CD4-positive, alpha-beta T cell treated with Interferon gamma for 1 hour (primary cell): ENCODE measurements at places on chromosomes 7 and 10.

- DNase-seq: no peak
Observed at GRCh38 chr10:61994405-61995219, 93.1 kb downstream of the ARID5B start.

GRCh38 chr7:96527133-96527827 is 182.4 kb downstream of the SEM1 start:
- no peak for DNase-seq

DNA sequence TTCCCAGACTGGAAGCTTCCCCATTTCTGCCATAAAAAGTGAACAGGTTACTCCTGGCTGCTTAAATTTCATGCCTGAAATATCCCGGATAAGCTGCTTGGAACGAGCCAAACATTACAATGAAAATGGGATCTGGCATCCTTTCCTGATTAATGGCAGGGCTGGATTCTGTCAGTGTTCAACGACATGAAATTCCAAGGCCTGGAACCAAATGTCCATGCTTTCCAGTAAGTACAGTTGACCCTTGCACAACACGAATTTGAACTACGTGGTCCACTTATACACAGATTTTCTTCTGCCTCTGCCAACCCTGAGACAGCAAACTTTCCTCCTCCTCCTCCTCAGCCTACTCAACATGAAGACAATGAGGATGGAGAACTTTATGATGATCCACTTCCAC is 65.4 kb downstream of the SGMS1 start:
- DNase-seq: no peak

- no peak for DNase-seq
Observed at GRCh38 chr7:33823913-33824312, 81.4 kb upstream of the BMPER start.

DNA sequence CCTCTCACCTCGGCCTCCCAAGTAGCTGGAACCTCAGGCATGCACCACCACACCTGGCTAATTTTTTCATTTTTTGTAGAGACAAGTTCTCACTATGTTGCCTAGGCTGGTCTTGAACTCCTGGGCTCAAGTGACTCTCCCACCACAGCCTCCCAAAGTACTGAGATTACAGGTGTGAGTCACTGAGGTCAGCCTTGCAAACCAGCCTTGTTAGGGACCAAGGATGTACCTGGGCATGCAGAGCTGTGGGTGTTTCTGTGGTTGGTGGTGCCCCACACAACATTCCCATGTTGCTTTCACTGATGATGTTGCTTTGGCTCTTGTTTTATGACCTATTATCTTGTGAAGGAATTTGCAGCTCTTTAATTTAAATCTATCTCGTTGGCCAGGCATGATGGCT is 54.8 kb downstream of the OTUD1 start:
- DNase-seq: no peak

DNA sequence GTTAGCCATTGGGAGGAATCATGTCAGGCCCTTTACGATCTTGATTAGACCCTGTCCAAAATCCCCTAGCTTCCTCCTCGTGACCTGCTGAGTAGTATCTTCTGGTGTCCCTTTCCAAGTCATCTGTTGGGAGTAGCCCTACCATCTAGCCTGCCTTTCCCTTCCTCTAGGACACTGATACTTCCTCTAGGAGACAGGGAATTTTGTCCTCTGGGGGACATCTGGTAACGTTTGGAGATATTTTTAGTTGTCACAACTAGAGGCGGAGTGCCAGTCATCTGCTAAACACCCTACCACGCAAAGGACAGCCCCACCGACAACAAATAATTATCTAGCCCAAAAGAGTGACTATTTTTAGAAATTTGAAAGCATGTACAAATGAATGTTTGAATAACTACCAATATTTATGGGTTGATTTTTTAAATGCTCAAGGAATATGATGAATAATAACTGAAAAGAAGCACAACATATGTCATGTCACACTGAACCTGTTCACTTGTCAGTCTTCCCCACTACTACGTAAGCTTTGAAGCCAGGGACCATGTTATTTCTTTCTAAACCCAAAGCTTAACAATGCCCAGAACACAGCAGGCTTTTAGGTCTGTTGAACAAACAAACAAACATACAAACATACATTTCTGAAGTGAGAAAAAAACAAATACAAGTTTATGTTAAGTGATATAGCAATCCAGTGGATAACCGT is 105.9 kb downstream of the ARHGAP12 start:
- DNase-seq: no peak

- DNase-seq: no peak
Observed at GRCh38 chr7:137996386-137996851, 5.5 kb downstream of the CREB3L2 start.

- no peak for DNase-seq
Observed at GRCh38 chr10:116868722-116869121, 19.4 kb downstream of the ENO4 start.

GRCh38 chr10:103673606-103674005 is 180.1 kb downstream of the NEURL1 start:
- DNase-seq: no peak

DNA sequence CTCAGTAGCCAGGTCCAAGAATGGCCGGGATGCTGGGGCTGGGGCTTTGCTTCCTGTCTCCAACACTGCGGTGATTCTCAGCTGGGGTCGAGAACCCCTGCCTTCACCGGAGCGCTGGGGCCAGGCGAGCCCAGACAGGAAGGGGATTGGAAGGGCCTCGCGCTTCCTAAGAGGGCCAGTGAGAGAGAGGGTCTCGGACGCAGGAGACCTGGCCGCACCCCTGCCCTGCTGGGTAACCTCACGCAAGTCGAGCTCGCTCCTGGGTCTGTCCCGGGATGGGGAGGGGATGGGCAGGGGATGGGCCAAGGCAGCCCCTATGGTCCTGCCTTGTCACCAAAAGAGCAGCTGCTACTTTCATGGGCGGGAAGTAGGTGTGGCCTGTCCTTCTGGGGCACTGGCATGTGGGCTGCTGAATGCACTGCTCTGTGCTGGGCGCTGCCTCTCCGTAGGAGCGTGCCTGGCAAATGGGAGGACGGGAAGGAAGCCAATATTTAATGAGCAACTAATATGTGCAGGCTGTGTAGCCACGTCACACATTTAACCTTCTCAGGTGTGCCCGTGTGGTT is 20.0 kb downstream of the KCNK18 start:
- DNase-seq: no peak

- no peak for DNase-seq
Observed at GRCh38 chr7:25260862-25261494, 32.7 kb upstream of the NPVF start.

DNA sequence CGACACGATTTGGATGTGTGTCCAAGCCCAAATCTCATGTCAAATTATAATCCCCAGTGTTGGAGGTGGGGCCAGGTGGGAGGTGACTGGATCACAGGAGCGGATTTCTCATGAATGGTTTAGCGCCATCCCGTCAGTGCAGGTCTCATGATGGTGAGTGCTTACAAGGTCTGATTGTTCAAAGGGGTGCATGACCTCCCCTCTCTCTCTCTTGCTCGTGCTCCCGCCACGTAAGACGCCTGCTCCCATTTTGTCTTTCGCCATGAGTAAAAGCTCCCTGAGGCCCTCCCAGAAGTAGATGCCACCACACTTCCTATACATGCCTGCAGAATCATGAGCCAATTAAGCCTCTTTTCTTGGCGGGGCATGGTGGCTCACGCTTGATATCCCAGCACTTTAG is 71.5 kb upstream of the NANOS1 start:
- DNase-seq: no peak

- no peak for DNase-seq
Observed at GRCh38 chr7:4825081-4825480, 36.7 kb downstream of the PAPOLB start.

DNA sequence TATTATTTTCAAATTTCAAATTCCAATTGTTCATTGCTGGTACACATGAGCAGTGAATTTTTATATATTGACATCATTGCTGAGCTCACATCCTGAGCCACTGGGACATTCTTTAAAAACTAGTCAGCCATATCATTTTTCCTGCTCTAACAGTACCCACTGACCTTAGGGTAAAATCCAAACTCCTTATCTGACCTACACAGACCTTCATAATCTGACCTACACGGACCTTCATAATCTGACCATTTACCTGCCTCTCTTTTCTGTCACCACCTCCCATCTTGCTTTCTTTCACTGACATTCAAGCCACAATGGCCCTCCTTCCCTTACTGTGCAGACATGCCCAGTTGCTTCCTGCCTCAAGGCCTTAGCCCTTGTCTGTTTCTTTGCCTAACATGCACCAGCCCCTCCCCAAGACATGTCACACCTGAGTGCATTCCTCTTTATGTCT is 16.1 kb upstream of the CUZD1 start:
- DNase-seq: no peak

- no peak for DNase-seq
Observed at GRCh38 chr10:105063796-105064195, 422.7 kb downstream of the SORCS3 start.

DNA sequence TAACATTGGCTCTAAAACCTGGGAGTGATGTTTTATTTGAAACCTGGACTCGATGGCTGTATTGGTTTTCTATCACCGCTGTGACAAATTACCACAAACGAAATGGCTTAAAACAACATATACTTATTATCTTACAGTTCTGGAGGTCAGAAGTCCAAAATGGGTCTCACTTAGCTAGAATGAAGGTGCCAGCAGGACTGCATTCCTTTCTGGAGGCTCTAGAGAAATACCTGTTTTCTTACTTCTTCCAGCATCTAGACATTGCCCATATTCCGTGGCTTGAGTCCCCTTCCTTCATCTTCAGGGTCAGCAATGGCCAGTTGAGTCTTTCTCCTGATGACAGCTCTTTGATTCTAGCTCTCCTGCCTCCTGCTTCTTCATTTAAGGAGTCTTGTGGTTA is 44.3 kb upstream of the STEAP1B start:
- DNase-seq: no peak

- DNase-seq: no peak
Observed at GRCh38 chr7:51639661-51640334, 323.2 kb upstream of the COBL start.

DNA sequence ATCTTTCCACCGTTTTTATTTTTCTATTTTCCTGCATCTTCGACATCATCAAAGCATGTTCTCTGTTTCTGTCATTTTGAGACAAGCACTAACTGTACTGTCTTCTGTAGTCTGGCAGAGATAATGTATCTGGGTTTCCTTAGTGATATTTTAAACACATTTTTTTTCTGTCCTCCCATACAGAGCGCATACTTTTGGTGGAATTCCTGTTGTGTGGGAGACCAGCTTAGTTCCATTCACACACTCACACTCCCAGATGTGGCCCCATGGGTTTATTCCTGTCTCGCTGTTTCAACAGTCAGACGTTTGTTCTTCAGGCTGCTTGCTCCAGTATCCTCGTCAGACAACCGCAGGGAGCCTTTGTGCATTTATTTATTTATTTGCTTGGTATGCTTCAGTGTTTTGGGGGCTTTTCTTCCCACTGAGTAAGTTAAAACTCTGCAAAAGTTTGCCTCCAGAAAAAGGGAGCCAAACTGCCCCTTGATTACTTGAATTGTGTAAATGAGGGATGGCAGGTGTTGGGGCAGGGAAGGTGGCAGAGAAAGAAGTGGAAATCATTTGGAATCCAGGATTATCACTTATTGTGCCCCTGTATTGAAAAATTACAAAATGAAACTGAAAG is 456.8 kb upstream of the KLF6 start:
- no peak for DNase-seq

GRCh38 chr7:7738177-7738576 is 19.8 kb upstream of the RPA3 start:
- no peak for DNase-seq

DNA sequence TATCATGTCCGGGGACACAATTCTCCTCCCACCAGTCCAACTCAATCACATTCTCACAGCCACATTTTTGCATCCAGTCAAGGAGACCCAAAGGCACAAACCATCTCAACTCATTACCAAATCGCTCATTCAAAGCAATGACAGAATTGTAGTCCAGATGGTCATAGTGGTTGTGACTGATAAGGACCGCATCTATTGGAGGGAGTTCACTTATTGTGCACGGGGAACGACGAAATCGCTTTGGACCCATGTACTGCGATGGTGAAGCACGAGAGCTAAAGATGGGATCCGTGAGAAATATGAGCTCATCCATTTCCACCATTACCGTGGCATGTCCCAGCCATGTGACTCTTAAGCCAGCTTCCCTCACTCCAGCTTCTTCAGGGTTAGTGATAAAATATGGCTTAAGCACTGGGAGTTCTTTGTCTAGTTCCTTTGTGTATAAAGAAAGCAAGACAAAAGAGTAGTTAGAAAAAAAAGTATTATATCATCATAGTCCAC is 29.1 kb downstream of the NAPEPLD start:
- DNase-seq: no peak

DNA sequence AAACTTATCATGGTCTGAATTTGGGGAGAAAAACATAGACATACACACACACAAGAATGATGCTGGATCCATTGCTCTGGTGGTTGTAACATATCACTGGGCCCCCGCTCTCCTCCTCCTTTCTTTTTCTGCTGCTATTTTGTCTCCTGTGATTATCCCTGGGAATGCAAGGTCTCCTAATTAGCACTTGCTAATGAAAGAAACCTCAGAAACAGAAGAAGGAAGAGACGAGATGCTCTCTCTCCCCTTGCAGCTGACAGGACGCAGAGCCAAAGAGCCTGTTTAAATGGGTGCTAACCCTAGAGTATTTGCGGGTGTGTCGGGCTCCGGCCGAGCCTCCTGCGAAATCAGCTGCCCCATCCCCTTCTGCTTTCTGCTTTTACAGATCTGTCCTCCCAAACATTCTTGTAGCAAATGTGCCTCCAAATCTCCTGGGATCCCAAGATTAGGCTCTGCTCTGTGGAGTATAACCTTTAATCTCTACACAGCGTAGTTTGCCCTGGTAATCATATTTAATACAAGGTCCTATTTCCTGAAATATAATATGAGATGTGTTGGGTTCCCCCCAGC is 81.5 kb downstream of the FRMPD2 start:
- DNase-seq: no peak

DNA sequence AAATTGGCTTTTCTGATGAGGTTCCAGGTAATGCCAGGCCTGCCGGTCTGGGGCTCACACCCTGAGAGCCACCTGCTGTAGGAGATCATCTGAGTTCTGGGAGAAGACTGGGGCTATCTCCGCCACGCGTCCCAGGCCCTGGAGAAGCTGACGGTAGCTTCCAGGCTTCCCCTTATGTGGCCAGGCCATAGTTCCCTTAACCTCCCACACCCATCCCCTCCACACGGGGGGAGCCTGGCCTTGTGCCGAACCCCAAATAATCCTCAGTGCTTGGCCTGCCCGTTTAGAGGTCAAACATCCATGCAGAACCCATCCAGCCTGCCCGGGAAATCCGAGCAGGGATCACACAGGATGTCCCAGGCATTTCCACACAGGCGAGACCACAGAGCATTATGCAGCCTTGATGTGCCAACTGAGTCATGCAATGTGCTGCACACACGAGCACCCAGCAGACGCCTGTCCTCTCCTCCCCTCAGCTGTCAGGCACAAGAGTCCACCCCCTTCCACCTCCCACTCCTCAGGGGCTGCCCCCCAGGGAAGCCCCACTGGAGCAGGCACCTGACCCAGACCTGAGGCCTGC is 176.2 kb downstream of the PRKAG2 start:
- no peak for DNase-seq

- DNase-seq: no peak
Observed at GRCh38 chr7:152924238-152924637, 164.7 kb downstream of the ACTR3B start.
